ENCODE measurements at places on chromosomes 4 and X.

- DNase-seq: no peak
Observed at GRCh38 chr4:19379191-19379708, 872.5 kb upstream of the SLIT2 start.

- no peak for DNase-seq
Observed at GRCh38 chr4:87853108-87853507, 20.3 kb downstream of the MEPE start.

GRCh38 chr4:123876143-123876542 lies 479.5 kb downstream of the SPRY1 start:
- DNase-seq: no peak

- no peak for DNase-seq
Observed at GRCh38 chrX:68049466-68049865, 383.8 kb downstream of the OPHN1 start.

DNA sequence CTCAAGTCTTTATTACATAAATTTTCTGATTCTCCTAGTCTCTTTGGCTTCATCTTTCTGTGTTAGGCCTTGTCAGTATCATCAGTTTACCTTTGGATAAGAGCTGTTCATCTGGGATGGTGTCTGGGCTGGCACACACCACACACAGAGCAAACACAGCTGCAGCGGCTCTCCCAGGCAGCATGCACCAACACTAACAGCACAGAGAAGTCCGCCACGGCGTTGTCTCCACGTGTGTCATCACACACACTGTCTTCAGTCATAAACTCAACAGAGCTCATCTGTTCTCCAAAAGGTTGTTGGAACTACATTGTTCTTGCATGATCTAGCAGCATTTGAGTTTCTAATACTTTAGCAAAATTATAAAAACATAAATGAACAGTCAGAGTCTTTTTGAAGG lies 851.9 kb upstream of the FRG1 start:
- DNase-seq: no peak

- no peak for DNase-seq
Observed at GRCh38 chr4:23297327-23297726, 592.5 kb downstream of the PPARGC1A start.

DNA sequence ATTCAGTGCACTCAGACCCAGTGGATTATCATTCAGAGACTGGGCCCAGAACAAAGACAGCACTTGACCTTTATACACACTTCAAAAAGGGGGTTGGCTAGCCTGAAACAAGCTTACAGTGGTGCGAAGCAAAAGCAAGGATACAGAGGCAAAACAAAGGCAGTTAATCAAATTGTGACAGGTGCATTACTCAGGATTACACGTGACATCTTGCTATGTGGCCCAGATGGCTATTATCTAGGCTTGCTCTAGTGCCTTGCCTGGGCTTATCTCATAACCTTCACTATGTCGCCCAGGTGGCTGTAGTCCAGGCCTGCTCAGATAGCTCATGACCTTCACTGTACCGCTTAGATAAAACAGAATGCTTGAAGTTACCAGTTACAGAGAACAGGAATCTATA lies 1092.1 kb upstream of the PRKX start:
- no peak for DNase-seq

- DNase-seq: no peak
Observed at GRCh38 chr4:113447769-113448168, 313.8 kb downstream of the CAMK2D start.

DNA sequence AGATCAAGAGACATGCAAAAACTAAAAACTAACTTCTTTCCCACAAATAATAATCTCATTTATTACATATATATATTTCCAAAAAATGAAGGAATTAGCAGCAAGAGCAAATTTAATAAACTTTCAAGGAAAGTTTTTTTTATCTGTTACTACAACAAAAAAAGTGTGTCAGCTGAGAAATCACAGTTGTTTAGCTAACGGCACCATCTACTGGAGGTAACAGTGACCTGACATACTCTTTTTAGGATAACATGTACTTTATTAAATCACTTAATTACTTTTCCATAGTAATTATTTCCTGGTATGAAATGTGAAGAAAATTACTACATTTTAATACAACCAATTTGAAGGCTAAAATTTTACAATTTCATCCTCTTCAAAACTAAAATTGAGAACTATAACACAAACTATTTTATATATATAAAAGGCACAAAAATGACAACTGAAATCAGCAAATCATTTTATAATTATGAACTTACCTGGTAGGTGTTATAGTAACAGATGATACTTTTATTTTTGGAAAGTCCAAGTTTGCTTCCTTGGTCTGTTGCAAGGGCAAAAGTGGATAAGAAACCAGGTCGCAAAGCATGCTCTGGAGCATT lies 9.1 kb downstream of the LAMTOR3 start:
- no peak for DNase-seq

DNA sequence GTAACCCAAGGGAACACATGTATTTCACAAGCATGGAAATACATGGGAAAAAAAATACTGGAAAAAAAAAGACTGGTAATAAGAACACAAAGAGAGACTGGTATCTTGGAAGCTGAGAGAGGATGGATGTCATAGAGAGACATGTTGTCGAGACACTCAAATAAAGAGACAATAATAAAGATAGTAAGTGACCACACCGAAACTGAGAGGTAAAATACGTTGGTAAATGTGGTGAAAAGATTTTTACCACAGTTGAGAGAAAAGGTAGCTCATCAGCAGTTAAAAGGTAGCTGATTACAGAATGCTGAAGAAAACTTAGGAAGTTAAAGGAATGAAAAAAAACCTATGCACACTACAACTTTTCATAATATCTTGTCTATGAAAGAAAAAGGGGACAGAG lies 81.1 kb downstream of the ARAP2 start:
- no peak for DNase-seq

DNA sequence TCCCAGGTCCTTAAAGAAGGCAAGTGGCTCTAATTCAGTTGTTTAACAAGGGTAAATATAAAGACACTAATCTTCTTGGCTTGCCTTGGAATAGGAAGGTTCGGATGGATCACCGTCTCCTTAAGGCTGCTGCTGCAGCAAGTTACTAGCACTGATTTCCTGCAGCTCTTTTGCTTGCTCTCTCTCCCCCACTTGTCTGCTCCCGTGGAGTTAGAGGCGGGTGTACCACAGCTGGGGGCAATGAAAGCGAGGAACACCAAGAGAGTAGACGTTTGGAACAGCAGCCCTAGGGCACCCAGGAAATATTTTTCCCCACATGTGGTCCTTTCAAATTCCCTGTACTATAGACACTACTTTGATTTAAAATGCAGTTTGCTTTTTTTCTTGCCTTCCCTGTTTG lies 202.2 kb downstream of the SH2D1A start:
- no peak for DNase-seq

- DNase-seq: no peak
Observed at GRCh38 chr4:82215800-82216199, 158.0 kb downstream of the HNRNPD start.

- no peak for DNase-seq
Observed at GRCh38 chr4:40992472-40993295, 221.7 kb downstream of the APBB2 start.

GRCh38 chrX:132409780-132410556 lies 78.9 kb downstream of the MBNL3 start:
- no peak for DNase-seq

- DNase-seq: no peak
Observed at GRCh38 chr4:15783676-15784075, 5.5 kb downstream of the CD38 start.

DNA sequence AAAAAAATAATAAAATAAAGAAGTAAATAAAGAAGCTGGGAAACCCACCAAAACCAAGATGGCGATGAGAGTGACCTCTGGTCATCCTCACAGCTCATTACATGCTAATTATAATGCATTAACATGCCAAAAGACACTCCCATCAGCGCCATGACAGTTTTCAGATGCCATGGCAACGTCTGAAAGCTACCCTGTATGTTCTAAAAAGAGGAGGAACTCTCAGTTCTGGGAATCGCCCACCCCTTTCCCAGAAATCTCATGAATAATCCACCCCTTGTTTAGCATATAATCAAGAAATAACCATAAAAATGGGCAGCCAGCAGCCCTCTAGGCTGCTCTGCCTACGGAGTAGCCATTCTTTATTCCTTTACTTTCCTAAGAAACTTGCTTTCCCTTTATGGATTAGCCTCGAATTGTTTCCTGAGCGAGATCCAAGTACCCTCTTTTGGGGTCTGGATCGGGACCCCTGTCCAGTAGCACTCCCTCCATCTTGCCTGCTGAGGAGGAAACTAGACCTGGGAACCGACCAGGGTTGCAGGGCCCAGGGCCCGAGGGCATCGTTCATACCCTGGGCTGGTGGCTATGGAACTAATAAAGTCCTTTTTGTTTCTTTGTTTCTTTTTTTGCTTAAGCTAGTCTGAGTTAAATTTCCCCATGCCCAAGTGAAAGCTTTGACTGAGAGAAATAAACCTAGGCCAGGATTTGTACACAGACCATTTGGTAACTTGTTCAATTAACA lies 30.9 kb downstream of the HTT-AS start:
- DNase-seq: no peak

GRCh38 chr4:65653740-65654361 lies 16.4 kb downstream of the EPHA5 start:
- DNase-seq: no peak

GRCh38 chr4:157080605-157081004 lies 4.7 kb downstream of the GLRB start:
- DNase-seq: no peak

Measured in CD4-positive, alpha-beta T cell (primary cell).